ENCODE measurements at places on chromosomes 4 and X. TPM values are rescaled to one million over a fixed set of nuclear protein-coding genes. Genes with fewer than 3 reads are reported as not detected.

SNCA gene
- 2.5 TPM for polyA plus RNA-seq

FRG1 gene
- 44.7 TPM for polyA plus RNA-seq

BCLAF3 gene
- 8.7 TPM for polyA plus RNA-seq

GDI1 gene
- polyA plus RNA-seq = 117 TPM

NDST3 gene
- polyA plus RNA-seq = not detected

DNA sequence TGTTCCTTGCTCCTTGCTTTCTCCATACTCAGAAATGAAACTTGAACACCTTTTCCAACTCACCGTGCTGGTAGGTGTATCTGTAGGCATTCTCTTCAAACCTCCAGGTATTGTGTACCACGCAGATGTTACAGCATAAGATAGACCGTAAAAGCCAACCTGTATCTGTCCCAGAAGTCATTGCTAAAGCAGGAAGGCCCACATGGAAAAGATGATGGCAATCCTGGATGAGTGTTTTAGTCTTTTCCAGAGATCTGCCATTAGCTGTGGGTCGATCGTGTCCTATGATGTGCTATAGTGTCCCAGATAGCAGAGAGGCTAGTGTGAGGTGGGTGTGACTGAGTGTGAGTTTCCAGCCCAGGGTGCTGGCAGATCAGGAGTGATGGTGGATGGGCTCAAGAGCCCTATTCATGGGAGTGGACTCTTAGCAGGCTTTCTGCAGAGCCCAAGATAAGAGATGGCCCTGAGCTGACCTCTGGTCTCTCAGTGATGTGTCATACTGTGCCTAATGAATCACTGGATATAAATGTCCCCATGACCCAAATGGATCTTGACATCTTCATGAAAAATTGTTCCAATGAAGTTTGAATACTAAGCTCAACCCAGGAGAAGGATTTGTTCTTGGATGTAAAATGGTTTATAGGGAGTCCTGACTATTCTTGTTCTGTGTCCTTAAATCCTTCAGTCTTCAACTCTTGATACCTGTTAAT, 69.1 kb upstream of the WDR1 start:
- no peak overlapping the region for H3K4me3 ChIP-seq
- peaks cover 3% of the 10 kb centered on the region for H3K4me1 ChIP-seq
- DNase-seq = no peak
- H3K36me3 ChIP-seq = no peaks in the 10 kb centered on the region
- no peaks in the 10 kb centered on the region for H3K27me3 ChIP-seq

DNA sequence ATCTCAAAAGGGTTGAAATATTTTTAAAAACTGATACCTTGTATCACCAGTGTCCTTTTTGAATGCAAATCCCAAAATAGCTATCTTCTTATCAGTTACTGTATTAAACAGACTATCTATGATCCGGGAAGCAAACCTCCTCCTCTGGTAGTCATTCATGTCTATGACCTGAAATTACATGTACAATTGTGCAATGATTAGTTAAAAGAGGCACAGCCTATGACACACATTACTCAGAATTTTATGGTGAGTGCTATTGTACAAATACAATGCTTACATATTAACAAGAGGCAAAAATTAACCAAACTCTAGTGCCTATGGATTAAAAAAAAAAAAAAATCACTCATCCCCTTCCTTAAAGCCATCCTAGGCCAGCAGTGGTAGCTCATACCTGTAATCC, 21.7 kb downstream of the UGDH start:
- no peak for DNase-seq
- H3K36me3 ChIP-seq = peaks cover 7% of the 10 kb centered on the region
- H3K4me1 ChIP-seq = no peaks in the 10 kb centered on the region
- no peak overlapping the region for H3K27ac ChIP-seq
- H3K27me3 ChIP-seq = no peaks in the 10 kb centered on the region
- no peak overlapping the region for H3K4me3 ChIP-seq

DNA sequence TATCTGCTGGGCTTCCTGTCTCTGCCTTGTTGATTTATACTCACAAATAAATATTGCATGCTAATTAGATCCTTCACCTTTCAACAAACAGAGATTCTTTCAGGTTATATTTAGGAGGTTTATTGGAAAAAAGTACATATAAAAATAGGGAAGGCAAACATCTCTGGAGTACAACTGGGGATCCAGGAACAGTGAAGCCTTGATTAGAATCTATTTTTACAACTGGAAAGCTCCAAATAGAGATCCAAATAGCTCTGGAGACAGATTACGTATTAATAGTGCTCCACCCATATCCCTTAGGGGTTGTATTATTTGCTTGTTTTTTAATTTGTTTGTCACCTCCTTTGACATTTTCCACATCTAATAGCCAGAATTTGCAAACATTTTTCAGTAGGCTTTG, 46.9 kb upstream of the MAP9 start:
- peaks cover 21% of the 10 kb centered on the region for H3K4me1 ChIP-seq
- H3K36me3 ChIP-seq = no peaks in the 10 kb centered on the region
- DNase-seq = no peak
- no peak overlapping the region for H3K27ac ChIP-seq
- no peak overlapping the region for H3K4me3 ChIP-seq

DNA sequence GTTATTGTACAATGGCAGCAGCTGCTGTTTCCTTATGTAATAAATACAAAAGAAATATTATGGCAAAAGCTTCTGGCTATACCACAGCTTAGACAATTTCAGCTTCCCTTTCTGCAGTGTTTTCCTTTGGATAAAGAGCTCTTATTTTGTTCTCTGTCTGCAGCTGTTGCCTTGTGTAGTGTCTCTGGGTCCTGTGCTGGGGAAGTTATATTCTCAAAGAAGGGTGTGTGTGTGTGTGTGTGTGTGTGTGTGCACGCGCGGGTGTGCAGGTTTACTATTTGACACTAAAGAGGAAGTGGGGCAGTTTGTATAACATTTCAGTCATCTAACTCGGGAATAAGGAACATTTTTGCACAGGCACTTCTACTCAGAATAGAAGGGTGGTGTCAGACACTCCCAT, 83.6 kb downstream of the REPS2 start:
- no peak overlapping the region for H3K27ac ChIP-seq
- H3K36me3 ChIP-seq = no peaks in the 10 kb centered on the region
- H3K4me3 ChIP-seq = no peak overlapping the region
- H3K4me1 ChIP-seq = no peaks in the 10 kb centered on the region
- no peak for DNase-seq
- no peaks in the 10 kb centered on the region for H3K27me3 ChIP-seq

DNA sequence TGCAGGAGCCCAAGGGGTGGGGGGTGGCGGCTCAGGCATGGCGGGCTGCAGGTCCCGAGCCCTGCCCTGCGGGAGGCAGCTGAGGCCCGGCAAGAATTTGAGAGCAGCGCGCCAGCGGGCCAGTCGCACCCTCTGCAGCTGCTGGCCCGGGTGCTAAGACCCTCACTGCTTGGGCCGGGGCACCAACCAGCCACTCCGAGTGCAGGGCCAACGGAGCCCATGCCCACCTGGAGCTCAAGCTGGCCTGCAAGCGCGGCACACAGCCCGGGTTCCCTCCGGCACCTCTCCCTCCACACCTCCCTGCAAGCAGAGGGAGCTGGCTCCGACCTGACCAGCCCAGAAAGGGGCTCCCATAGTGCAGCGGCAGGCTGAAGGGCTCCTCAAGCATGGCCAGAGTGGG, 758.2 kb upstream of the INTU start:
- no peak overlapping the region for H3K27ac ChIP-seq
- no peaks in the 10 kb centered on the region for H3K4me1 ChIP-seq
- no peak for DNase-seq

DNA sequence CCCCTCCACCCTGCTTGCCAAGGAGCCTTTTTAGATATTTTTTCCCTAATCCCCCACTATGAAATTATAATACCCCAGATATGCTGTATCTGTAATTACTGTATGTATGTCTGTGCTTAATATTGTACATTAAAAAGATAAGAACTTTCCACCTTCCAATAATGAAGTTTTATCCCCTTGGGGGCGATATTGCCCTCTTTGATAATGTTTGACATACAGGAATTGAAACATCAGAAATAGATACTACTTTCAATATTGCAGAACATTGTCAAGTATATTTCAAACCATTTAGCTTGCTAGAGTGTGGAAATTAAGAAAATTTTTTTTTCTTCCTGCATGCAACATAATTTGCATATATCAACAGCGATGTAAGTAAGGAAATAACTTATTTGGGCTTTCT, 58.9 kb downstream of the NAF1 start:
- H3K36me3 ChIP-seq = peaks cover 6% of the 10 kb centered on the region
- H3K27me3 ChIP-seq = no peaks in the 10 kb centered on the region
- no peak for DNase-seq
- no peaks in the 10 kb centered on the region for H3K4me1 ChIP-seq

DNA sequence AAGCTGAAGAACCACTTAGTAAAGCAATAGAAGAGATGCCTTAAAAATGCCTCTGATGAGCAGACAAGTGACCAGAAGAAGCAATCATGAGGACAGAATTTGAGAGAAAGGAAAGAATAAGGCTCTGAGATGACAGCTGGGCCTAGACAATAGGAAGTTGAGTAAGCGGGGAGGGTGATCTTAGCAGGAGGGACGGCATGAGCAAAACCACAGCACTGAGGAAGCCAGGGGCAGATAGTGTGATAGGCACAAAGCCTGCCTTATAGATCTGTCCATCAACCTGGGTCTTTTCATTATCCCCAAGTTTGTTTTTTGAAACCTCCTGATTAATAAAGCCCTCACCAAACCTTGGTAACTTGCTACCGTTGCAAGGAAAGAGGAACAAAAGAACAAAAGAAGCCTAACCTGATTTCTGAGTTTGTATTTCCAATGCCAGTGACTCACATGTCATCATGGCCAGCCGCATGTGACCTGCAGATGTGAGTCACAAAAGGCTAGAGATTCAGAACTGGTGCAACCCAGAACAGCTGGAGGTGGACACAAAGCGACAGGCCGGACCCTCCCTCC, 55.7 kb upstream of the PPARGC1A start:
- H3K27ac ChIP-seq = no peak overlapping the region
- peaks cover 22% of the 10 kb centered on the region for H3K4me1 ChIP-seq
- no peak overlapping the region for H3K4me3 ChIP-seq
- H3K36me3 ChIP-seq = no peaks in the 10 kb centered on the region
- H3K27me3 ChIP-seq = no peaks in the 10 kb centered on the region
- DNase-seq = no peak

DNA sequence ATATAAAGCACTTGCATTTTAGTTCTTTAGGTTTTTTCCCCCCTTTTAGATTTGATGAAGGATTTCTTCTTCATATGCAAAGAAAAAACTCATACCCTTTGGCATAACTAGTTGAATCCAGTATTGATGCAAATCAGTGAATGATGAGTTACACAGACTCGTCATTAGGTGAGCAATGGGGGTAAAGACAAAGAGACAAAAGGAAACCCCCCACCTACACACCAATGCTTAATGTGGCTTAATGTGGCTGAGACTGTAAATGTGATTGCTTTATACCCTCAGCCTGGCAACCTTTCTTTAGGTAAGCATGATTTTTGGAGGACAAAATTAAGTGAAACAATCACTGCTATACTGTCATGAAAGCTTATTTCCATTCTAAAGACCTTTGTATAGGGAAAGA, 39.5 kb downstream of the CD40LG start:
- DNase-seq = no peak
- no peaks in the 10 kb centered on the region for H3K4me1 ChIP-seq
- H3K27ac ChIP-seq = no peak overlapping the region
- H3K4me3 ChIP-seq = no peak overlapping the region
- no peaks in the 10 kb centered on the region for H3K27me3 ChIP-seq

GRCh38 chr4:178198691-178199090, 756.5 kb upstream of the AGA start:
- no peak overlapping the region for H3K4me3 ChIP-seq
- H3K36me3 ChIP-seq = no peaks in the 10 kb centered on the region
- no peak for DNase-seq
- H3K27ac ChIP-seq = no peak overlapping the region
- H3K27me3 ChIP-seq = no peaks in the 10 kb centered on the region

- H3K4me3 ChIP-seq = no peak overlapping the region
- H3K27ac ChIP-seq = no peak overlapping the region
- no peaks in the 10 kb centered on the region for H3K4me1 ChIP-seq
- no peak for DNase-seq
- no peaks in the 10 kb centered on the region for H3K27me3 ChIP-seq
- no peaks in the 10 kb centered on the region for H3K36me3 ChIP-seq
Observed at GRCh38 chr4:36282503-36283030, 1.2 kb downstream of the DTHD1 start.

DNA sequence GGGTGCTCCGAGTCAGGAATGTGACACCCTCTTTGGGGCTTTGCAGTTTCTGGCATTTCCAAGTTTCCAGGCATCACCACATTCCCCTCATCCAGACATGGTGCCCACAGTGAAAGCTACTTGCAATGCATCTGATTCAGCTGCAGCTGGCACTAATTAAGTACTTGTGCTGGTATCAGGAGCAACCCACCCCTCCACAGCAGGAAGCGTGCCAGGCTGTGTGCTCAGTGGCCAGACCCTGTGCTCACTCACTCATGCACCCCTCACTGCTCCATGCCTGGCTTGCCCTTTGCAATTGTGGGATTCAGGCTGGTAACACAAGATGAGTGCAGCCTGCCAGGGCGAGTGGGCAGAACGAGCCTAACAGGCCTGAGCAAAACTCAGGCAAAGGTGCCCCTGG, 271.2 kb downstream of the EPHA5 start:
- no peaks in the 10 kb centered on the region for H3K4me1 ChIP-seq
- DNase-seq = no peak
- H3K27me3 ChIP-seq = no peaks in the 10 kb centered on the region
- no peak overlapping the region for H3K27ac ChIP-seq
- no peak overlapping the region for H3K4me3 ChIP-seq

DNA sequence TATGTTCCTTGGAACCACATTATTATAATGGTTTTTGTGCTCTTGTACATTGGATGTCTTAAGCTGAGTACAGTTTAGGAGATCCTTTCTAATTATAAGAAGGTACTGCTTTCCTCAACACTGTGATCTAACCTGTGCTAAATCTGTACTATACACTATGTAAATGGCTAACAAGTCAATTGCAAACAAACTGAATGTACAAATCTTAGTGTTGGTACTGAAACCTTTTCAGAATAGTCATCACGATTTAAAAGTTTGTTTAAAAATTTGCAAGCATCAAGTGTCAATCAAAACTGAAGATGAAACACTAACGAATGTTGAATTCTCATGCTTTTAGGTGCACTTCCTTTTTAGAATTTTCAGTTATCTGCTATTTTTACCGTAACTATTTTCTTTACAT, 2090.4 kb upstream of the TENM3 start:
- no peaks in the 10 kb centered on the region for H3K4me1 ChIP-seq
- no peak overlapping the region for H3K27ac ChIP-seq
- H3K4me3 ChIP-seq = no peak overlapping the region
- H3K36me3 ChIP-seq = no peaks in the 10 kb centered on the region
- no peak for DNase-seq
- H3K27me3 ChIP-seq = no peaks in the 10 kb centered on the region

GRCh38 chrX:25968920-25969319, 169.2 kb upstream of the MAGEB18 start:
- peak; percentile 7 for DNase-seq
- no peak overlapping the region for H3K4me3 ChIP-seq
- H3K27me3 ChIP-seq = no peaks in the 10 kb centered on the region
- no peaks in the 10 kb centered on the region for H3K36me3 ChIP-seq
- no peaks in the 10 kb centered on the region for H3K4me1 ChIP-seq

GRCh38 chr4:35548921-35549320, 695.4 kb downstream of the ARAP2 start:
- no peaks in the 10 kb centered on the region for H3K36me3 ChIP-seq
- no peaks in the 10 kb centered on the region for H3K27me3 ChIP-seq
- H3K4me1 ChIP-seq = no peaks in the 10 kb centered on the region
- H3K27ac ChIP-seq = no peak overlapping the region
- no peak for DNase-seq
- H3K4me3 ChIP-seq = no peak overlapping the region
